ENCODE measurements at places on chromosomes 6 and 20.

GRCh38 chr6:110735666-110736065, 79.6 kb downstream of the CDK19 start:
- ATAC-seq, result no peak

DNA sequence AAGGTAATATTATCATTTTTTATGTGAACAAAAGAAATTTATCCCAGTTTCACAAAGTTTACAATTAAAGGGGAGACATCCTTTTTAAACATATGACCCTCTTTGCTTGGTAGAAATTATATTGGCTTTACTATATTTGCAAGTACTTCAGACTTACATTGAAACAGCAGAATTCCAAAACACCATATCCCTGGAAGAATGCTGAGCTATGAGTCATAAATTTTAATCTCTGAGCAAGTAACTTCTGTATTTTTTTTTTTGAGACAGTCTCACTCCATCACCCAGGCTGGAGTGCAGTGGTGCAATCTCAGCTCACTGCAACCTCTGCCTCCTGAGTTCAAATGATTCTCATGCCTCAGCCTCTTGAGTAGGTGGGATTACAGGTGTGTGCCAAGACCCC, 240.4 kb downstream of the TBC1D32 start:
- no peak for ATAC-seq

GRCh38 chr20:39145921-39146320, 183.8 kb downstream of the DHX35 start:
- no peak for ATAC-seq

DNA sequence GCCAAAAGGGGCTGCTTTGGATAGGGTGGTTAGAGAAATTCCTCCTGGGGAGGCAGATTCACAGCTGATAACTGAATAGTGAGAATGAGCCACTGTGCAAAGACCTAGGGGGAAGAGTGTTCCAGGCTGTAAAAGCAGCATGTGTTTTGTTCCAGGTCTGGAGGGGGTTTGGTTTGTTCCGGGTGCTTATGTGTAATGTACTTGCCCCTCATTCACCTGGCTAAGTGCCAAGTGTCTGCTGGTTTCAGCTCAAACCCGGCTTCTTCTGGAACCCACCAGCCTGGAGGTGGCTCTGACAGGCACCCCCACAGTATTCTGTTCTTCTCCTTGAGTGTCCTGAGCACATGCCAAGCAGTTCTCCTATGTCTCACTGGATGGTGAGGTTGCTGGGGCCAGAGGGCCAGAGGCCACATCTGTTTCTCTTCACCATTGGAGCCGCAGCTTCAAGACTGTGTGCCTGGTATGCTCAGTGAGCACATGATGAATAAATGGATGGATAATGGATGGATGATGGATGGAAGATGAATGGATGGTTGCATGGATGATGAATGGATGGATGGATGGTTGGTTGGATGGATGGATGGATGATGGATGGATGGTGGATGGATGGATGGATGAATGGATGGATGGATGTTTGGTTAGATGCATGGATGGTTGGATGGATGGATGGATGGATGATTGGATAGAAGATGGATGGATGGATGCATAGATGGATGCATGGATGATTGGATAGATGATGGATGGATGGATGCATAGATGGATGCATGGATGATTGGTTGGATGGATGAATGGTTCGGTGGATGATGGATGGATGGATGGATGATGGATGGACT, 227.6 kb downstream of the BMP7 start:
- no peak for ATAC-seq

DNA sequence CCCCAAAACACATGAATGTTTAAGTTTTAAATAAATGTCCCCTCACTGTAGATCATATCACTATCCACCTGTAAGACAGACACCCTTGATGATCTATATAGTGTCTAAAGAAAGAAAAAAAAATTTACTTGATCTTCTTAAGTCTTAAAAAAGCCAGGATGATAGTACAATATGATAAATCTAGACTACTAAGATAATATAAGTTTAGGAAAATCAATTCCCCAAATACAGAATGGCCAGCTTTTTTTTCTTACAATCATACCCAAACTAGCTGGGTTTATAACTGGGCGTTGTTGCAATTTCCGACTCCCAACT, 14.4 kb downstream of the ZNF217 start:
- no peak for ATAC-seq

- ATAC-seq, result no peak
Measured at GRCh38 chr20:51910321-51911050, 108.2 kb upstream of the SALL4 start.

DNA sequence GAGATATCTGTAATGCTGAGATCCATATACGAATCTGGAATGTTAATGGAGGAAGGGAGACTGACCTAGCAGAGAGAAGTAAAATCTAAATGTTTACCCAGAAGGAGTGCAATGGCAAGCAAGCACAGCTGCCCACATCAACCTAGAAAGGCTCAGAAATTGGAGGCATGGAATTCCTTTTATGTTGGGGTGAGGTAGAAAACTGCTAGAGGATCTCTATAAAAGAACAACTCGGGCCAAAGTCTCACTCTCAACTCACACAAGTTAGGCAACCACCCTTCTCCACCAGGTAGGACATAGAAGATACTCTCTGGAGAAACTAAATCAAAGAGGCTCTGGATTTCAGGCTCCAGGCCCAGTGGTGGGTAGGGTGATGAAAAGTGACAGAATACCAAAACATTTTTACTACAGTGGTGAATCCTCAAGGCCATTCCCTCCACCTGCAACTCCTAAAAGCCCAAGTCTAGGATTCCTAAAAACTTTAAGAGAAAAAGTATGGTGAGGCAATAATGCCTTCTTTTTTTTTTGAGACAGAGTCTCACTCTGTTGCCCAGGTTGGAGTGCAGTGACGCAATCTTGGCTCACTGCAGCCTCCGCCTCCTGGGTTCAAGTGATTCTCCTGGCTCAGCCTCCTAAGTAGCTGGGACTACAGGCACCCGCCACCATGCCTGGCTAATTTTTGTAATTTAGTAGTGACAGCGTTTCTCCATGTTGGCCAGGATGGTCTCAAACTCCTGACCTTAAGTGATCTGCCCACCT, 9.5 kb upstream of the ADGRG6 start:
- ATAC-seq, result no peak
